D721Med (cell line): ENCODE measurements at places on chromosomes 11 and 22.

GRCh38 chr11:12668166-12668565 lies 6.1 kb upstream of the TEAD1 start:
- no peak for DNase-seq

GRCh38 chr22:30752771-30753170 lies 58.1 kb downstream of the OSBP2 start:
- no peak for DNase-seq

DNA sequence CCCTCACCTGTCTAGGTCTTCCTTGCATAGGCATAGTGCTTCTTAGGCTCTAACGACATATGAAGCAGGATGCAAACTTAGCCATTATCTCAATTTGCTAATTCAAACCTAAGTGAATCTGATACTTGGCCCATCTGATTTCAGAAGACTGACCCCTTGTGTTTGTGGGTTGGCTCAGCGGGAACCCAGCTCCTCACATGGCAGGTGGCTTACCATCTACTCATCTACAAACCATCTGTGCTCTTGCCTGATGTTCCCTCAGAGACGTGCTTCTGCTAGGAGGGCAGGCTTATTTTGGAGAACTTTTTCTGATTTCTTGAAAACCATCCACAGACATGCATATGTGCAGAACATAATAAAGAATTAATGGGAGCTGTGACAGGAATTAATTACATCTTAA lies 15.2 kb downstream of the ELMOD1 start:
- DNase-seq: no peak

DNA sequence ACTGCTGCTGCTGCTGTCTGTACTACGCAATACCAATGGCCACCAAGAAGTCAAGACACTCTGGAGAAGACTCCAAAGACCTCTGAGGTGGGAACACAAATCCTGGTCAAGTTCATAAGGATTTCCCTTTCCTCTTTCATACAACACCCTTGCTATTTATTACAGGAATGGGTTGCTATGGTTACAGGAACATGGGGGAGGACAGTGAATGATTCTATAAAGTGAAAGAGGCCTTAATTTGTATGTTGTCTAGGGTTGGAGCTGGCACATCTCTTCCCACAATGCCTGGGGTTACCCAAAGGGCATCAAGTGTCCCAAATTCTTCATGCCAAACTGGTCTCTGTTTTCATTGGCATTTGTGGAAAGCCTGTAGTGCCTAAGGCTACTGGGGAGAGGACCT lies 11.4 kb upstream of the SEC14L3 start:
- DNase-seq: no peak

GRCh38 chr22:44287121-44287693 lies 25.5 kb downstream of the SHISAL1 start:
- peak; percentile 50 for DNase-seq

DNA sequence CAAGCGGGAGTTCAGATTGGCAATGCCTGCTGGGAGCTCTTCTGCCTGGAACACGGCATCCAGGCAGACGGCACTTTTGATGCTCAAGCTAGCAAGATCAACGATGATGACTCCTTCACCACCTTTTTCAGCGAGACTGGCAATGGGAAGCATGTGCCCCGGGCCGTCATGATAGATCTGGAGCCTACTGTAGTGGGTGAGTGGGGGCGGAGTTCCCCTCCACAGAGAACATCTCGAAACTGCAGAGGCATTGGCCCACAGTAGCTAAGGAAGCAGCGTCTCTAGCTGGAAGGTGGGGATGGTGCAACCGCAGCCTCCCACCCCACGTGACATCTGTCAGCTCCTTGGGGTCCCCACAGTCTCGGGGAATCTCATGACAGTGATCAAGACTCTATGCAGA lies 10.9 kb downstream of the TUBA8 start:
- DNase-seq: no peak

- no peak for DNase-seq
Observed at GRCh38 chr11:64971421-64972233, at the start of gene MAJIN. TSS of gene MAJIN (minus strand) at chr11:64972108. CDS start at chr11:64959405, 12,703 bp downstream.

DNA sequence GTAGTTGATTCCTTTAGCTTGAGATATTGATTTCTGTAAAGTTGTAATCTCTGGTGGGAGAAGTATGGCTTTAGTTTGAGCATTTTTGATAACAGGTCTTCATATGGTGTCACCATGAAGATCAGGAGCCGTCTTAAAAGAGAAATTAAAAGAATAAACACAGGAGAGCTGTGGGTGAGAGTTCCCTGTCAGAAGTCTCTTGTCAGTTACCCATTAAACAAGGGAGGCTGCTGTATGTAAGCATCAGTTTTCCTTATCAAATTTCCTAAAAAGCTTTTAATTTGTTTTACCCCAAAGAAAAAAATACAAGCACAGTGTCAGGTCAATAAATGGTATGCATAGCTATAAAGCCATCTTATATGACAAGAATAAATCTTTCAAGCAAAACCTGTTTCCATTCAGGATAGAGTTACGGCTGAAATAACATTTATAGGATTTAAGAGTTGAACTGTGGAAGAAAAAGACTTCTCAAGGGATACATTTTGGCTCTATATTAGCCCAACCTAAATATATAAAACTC lies 767.5 kb downstream of the JRKL start:
- no peak for DNase-seq

- no peak for DNase-seq
Observed at GRCh38 chr11:30741039-30741550, 154.9 kb upstream of the MPPED2 start.

DNA sequence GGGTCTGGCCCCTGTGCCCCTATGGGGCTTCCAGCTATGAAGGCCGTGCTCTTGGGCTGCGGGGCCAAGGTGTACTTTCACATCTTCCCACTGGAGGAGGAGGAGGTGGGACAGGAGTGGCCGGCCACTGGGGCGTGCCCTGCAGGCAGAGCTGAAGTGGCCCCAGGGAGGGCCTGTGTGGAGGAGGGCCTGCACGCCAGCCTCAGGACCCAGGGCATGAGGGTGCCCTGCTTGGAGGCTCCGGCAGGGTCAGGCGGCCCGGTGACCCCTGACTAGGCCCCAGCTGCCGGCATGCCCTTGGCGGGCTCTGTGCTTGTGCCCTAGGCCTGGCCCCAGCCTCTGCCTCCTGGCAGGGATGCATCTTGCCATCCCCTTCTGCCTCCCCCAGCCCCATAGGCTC lies 5.2 kb downstream of the PRR5 start:
- no peak for DNase-seq

GRCh38 chr11:106101819-106102218 lies 24.4 kb downstream of the AASDHPPT start:
- no peak for DNase-seq

GRCh38 chr11:120579611-120580031 lies 68.1 kb downstream of the GRIK4 start:
- no peak for DNase-seq

DNA sequence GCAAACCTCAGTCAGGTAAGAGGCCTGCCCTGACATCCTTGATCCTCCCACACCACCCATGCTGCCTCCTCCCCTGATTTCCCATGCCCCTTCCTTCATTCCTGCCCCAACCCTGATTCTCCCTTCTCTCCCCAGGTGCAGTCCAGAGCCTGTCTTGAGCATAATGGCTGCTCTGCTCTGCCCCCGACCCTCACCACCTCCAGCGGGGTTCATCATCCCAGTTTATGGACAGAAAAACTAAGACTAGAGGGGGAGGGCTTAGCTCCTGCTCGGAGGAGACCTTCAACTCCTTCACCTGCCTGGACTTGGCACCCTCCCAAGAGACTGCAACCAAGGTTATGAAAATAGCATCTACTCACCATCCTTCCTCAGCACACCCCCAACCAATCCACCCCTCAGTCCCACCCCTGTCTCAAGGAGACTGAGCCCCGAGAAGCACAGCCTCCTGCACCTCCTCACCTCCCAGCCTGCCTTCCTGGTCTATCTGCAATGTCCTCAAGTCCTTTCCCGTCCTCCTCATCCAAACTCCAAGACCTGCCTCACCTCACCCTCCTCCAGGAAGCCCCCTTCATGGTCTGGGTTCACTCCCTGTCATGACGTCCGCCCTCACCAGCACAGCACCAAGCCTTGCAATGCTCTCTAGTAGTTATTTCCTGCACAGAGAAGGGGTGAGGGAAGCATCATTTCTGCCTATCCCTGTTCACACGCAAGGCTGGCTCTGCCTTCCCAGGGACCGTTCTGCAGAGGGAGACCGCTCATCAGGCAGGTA lies 103.1 kb downstream of the PDE2A start:
- no peak for DNase-seq

DNA sequence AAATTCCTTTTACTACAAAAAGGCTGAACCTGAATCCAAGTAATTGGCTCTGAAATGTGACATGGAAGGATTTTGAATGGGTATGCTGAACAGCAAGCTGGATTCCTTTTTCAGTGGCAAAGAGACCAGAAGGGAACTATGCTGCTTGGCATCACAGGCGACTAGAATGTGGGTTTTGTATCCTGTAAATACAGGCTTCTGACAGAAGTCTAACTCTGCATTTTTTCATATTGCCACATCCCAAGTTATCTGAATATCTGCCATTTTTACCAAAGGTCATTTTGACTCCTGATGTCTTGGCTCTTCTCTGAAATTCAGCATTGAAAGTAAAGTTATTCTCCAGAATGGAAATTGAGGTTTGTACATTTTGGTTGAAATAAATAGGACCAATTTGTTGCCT lies 145.7 kb downstream of the ARHGAP42 start:
- DNase-seq: no peak

DNA sequence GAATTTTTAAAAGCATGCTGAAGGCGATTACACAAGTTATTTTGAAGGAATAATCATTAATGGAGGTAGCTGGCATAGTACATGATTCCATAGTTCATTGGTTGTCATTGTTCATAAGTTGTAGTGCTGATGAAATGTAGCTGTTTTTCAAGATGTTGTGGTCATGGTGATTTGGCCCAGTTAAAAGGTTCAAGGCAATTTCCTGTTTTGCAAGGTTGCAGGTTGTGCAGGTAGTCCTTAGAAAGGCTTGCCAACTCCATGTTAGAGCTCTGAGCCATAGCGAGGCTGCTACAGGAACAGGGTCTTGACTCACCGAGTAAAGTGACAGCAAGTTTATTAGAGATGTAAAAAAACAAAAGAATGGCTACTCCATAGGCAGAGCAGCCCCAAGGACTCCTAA lies 95.8 kb upstream of the CHORDC1 start:
- DNase-seq: no peak

- no peak for DNase-seq
Observed at GRCh38 chr11:126587541-126587940, 232.1 kb downstream of the ST3GAL4 start.

DNA sequence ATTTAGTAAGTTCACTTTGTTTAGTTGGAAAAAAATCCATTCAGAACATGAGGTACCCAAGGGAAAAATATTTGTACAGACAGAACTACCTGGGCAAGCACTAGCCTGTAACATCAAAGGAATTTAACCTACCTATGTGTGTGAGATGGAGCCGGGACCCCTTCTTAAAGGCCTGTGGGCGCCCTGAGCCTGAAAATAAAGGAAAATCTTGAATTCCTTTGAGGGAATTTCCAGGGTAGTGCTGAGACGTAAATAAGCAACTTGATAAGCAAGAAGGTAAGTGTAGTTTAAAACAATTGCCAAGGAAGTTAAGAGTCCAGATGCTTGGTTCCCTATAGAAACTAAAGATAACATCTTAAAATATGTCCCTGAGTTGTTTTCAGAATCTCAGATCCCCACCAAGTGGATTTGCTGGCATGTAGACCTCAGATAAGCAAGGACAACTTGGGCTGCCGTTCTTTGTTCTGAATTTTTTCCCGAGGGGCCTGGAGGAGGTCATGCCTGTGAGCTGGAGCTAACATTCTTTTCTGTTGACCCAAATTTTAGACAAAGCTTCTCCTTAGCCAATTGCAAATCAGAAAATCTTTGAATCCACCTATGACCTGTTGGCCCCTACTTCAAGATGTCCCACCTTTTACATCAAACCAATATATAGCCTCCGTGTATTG lies 31.0 kb downstream of the MED17 start:
- DNase-seq: no peak

DNA sequence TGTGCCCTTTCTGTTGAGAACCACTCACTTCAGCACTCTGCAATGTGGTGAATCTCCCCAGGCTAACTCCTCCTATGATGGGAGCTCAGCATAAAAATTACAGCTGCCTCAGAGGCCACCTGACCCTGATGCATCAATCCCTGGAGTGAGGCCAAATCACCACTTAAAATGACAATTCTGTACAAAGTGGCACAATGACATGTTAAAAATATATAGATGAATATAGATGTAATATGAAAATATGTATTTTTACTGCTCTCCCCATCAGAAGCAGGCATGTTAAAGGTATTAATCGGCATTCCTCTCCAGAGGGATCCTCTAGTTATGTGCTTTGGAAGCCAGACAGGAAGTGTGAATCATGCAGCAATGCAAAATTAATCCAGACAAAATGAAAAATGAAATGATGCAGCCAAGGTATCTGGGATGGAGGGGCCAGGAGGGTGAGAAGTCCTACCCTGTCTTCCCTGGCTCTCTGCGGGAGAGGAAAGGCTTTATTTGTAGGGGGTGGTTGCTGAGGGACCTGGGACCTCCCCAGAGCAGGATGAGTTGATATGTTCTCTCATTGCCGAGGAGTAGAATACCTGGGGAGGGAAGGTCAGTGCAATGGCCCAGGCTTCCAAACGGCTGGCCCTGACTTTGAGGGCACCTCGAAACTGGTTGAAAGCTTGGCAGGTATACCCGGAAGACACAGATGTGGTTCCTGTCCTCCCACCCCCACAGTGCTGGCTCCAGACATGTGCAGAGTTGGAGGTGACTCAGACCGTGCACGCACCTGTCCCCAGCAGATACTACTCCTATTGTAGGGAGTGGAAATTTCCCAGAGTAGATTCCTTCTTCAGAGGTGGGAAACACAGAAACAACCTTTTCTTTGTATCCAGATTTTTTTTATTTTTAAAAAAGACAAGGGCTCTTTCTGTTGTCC lies 347.9 kb upstream of the NCAM1 start:
- DNase-seq: no peak

DNA sequence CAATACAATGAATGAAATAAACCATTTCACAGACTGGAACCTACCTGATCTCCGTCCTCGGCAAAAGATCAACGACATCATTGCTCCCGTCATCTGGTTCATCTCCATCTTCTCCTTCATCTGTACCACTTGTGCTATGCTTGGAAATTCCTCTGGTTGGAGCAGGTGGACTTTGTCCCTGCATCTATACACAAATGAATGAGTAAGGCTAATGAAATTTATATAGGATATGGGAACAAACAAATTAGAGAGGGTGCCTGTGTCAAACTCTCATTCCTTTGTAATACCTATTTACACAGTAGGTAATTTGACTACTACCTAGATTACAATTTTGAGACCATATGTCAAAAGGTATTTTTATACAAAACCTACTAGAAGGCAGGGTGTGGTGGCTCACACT lies 59.4 kb downstream of the F2 start:
- no peak for DNase-seq

DNA sequence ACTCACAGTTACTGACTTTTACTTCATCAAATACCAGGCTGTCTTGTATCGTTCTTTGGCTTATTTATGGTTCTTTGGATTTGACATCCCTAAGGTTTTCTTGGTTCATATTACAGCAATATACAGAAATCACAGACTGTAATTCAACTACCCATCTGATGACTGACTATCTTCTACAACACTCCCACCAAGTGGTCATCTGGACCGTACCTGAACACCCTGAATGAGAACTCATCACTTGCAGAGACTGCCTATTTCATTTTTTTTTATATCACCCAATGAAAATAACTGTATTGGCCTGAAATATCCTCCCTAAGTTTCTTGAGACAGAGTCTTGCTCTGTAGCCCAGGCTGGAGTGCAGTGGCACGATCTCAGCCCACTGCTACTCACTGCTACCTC lies 9.5 kb upstream of the UPB1 start:
- DNase-seq: no peak
